Bronchial smooth muscle cell (primary cell): ENCODE measurements at places on chromosomes 11 and 22. TPM values are rescaled to one million over a fixed set of nuclear protein-coding genes. Genes with fewer than 3 reads are reported as not detected.

Gene NDUFA6
- 72.2 and 94.8 TPM in 2 replicates for total RNA-seq

Gene IPO7
- 59.4 and 88.6 TPM in 2 replicates for total RNA-seq

Gene CECR2
- not detected in 2 replicates for total RNA-seq

Gene GPHA2
- total RNA-seq, result not detected in 2 replicates

Gene KRTAP5-7
- total RNA-seq, result under 0.01 TPM in 1 of 2 replicates, not detected in the other

Gene C11orf52
- 0.47 TPM in 1 of 2 replicates, not detected in the other for total RNA-seq

Gene MAJIN
- not detected in 2 replicates for total RNA-seq

Gene GPR137
- 6.5 and 7.9 TPM in 2 replicates for total RNA-seq

Gene MMP27
- total RNA-seq, result not detected in 2 replicates

Gene MISFA
- total RNA-seq, result 0.95 and 1.0 TPM in 2 replicates

Gene RGL4
- under 0.01 TPM in 1 of 2 replicates, not detected in the other for total RNA-seq

Gene ARHGEF17
- total RNA-seq, result 21.9 and 24.6 TPM in 2 replicates

Gene OR2D2
- 0.09 and 0.16 TPM in 2 replicates for total RNA-seq

Gene OR9I1
- not detected in 2 replicates for total RNA-seq

Gene LINC01488
- total RNA-seq, result not detected in 2 replicates

Gene TMEM223
- total RNA-seq, result 10.7 and 10.9 TPM in 2 replicates

Gene APOBEC3C
- 7.6 and 14.0 TPM in 2 replicates for total RNA-seq

Gene WEE1
- total RNA-seq, result 11.6 and 12.1 TPM in 2 replicates

Gene OR4D5
- total RNA-seq, result not detected in 2 replicates

Gene CRYBB3
- not detected in 2 replicates for total RNA-seq

Gene PMM1
- total RNA-seq, result 26.2 and 31.1 TPM in 2 replicates

Gene HTR3B
- not detected in 2 replicates for total RNA-seq

Gene APOA1
- 0.69 TPM in 1 of 2 replicates, not detected in the other for total RNA-seq

Gene OR6A2
- total RNA-seq, result 0.09 and 0.16 TPM in 2 replicates

Gene APOA5
- total RNA-seq, result under 0.01 TPM in 1 of 2 replicates, not detected in the other

Gene RIC3
- not detected in 2 replicates for total RNA-seq

Gene BACE1-AS
- total RNA-seq, result 1.9 and 2.6 TPM in 2 replicates

Gene OR4D9
- not detected in 2 replicates for total RNA-seq

Gene ELFN2
- total RNA-seq, result 0.32 TPM in 1 of 2 replicates, not detected in the other

Gene MB
- 0.16 TPM in 1 of 2 replicates, not detected in the other for total RNA-seq

Gene OR5I1
- not detected in 2 replicates for total RNA-seq

Gene TRIM48
- not detected in 2 replicates for total RNA-seq

Gene DDIAS
- 0.26 and 0.63 TPM in 2 replicates for total RNA-seq

Gene MRGPRX4
- not detected in 2 replicates for total RNA-seq

Gene C11orf97
- total RNA-seq, result not detected in 2 replicates

Gene PGA5
- 0.32 and 2.1 TPM in 2 replicates for total RNA-seq

Gene XKR3
- total RNA-seq, result not detected in 2 replicates

Gene PAK1
- 30.7 and 32.0 TPM in 2 replicates for total RNA-seq

Gene MS4A1
- total RNA-seq, result not detected in 2 replicates

Gene C11orf65
- 1.6 and 1.9 TPM in 2 replicates for total RNA-seq

Gene GCAT
- total RNA-seq, result 15.0 and 24.3 TPM in 2 replicates

Gene CSKMT
- total RNA-seq, result 8.7 and 9.6 TPM in 2 replicates

Gene FREY1
- total RNA-seq, result 1.2 and 2.2 TPM in 2 replicates

Gene TSGA10IP
- total RNA-seq, result 0.16 TPM in 1 of 2 replicates, not detected in the other

Gene POLDIP3
- 22.7 and 26.2 TPM in 2 replicates for total RNA-seq

Gene AQP11
- total RNA-seq, result 3.9 and 4.4 TPM in 2 replicates

Gene CRYBA4
- total RNA-seq, result not detected in 2 replicates

Gene IGSF22
- not detected in 2 replicates for total RNA-seq

Gene E2F8
- under 0.01 TPM in 1 of 2 replicates, not detected in the other for total RNA-seq

Gene NXPE1
- not detected in 2 replicates for total RNA-seq

Gene GDPD4
- total RNA-seq, result not detected in 2 replicates

Gene UPK3A
- not detected in 2 replicates for total RNA-seq

Gene SLC6A5
- not detected in 2 replicates for total RNA-seq
